ENCODE measurements at places on chromosomes 13 and 19.

- peak; percentile 34 for DNase-seq
Observed at GRCh38 chr13:51453959-51454703, 1.3 kb upstream of the INTS6 start.

DNA sequence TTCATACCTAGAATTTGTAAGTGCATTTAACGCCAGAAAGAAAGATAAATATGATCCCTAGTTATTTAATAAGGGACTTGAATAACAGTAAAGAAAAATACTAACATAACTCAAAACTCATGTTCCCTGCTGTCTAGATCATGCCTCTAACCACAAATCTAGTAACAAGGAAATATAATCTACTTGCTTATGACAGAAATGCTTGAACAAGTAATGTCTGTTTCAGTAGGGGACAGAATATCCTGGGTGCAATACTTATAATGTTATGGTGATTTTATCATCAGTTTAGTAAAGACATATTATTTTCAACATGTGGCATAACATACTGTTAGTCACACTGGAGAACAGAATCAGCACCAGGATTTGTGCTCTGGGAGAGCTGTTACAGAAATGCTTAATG, 861.9 kb upstream of the SLITRK1 start:
- DNase-seq: no peak

- DNase-seq: no peak
Observed at GRCh38 chr19:5542665-5543064, 25.1 kb downstream of the TINCR start.

DNA sequence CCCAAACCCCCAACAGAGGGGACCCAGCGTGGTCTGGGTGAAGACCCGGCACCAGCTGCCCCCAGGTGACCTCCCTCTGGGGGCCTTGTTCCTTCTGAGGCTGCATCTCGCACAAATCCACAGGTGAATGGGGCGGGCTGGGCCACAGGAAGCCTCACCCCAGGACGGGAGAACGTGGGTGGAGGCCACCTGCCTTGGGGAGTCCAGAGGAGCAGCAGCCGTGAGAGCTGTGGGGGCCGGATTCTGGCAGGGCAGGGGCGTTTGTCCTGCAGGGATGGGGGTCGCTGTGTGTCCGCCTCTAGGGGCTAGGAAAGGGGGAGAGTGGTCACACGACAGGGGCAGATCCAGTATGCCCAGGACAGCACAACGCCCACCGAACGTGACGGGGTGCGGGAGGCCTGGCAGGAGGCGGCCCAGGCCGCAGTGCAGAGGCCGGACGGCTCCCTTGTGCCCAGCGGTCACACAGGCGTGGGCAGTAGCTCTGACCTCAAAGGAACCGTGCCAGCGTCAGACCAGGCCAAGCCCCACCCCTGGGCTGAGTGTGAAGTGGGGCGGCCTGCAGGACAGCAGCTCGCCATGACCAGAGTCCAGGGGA, 6.7 kb downstream of the POLR2E start:
- no peak for DNase-seq

- DNase-seq: no peak
Observed at GRCh38 chr19:37466277-37466797, 907 bp downstream of the ZNF569 start.

DNA sequence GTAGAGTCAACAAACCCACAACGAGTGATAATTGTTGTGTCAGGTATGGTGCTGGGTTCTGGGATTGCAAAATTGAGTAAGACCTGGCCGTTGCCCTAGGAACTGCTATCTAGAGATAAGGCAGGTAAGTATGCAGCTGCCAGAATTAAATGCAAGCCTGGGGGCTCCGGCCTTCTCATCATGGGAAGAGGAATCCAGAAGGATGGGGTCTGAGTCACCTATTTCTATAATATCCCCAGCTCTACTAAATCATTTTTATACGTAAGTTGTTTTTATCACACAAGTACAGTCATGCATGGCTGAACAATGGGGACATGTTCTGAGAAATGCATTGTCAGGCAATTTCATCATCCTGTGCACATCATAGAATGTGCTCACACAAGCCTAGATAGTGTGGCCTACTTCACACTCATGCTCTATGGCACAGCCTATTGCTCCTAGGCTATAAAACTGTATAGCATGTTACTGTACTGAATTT, 203.0 kb downstream of the KLF5 start:
- DNase-seq: no peak

GRCh38 chr13:94886191-94886590, 173.8 kb upstream of the SOX21 start:
- no peak for DNase-seq

GRCh38 chr13:85651440-85651839, 147.8 kb downstream of the SLITRK6 start:
- DNase-seq: no peak

- DNase-seq: no peak
Observed at GRCh38 chr19:50837300-50837699, 3.9 kb upstream of the KLK15 start.

DNA sequence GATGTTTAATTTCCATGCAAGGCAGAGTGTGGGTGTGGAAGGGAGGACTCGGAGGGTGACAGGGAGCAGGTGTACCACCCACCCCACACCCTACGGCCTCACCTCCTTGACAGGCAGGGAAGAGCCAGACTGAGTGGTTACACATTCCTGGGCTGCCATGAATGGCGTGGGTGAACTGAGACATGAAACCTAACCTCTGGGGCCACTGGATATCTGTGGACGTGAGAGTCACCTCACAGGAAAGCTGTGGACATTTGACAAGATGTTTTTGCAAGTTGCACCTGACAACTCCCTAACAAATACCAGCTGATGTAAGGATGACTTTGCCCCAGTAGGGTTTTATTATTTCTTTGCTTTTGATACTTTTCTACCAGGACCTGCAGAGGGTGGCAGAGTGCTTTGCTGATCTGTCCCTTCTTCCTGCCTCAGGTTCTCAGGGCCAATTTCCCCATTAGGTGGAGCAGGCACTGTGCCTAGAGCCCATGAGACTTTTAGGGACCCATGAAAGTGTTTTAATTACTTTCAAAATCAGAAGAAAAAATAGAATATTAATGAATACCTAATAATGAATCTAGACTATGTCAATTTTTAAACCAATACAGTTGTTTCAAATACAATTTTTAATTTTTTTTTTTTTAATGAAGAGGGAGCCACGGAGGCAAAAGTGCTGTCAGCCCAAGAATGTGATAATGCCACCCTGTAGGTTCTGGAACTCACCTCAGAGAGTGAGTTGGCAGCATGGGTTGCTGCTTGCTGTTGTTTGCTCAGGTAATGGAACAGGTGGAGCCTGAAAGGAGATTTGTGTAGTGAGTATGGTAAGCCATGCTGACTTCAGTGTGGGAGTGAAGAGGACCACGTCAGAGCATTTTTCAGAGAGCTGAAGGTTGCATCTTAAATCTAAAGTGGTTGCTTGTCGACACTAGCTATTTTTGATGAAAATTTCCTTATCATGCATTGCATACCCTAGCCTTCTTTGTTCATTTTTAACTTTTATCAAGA, 58.0 kb upstream of the CYSLTR2 start:
- peak; percentile 8 for DNase-seq

- DNase-seq: no peak
Observed at GRCh38 chr13:27920677-27921420, 1.0 kb downstream of the PDX1 start.

DNA sequence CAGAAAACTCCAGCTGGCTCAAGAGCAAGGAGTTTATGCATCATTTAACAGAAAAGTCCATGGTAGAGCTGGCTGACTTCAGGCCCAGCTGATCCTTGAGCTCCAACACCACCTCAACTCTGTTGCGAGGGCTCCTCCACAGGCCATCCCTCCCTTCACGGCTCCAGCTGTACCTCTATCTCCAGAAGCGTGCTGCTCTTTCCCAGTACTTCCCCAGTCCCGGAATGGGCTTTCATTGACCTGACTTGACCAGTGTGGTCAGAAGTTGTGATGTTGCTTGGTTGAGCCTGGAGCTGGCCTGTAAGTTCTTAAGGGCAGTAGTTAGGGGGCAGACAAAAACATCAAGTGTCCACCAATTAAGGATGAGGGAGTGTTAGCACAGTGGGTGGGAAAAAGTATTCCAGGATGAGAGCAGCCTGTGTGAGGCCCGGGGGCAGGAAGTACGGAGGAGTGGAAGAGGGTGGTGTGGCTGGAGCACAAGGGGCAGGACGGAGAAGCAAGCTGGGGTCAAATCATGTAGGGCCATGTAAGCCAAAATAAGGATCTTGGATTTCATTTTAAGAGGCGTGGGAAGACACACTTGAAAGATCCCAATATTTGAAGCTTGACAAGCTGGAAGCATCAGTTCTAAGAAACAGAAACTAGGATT, 24.0 kb downstream of the SKA3 start:
- no peak for DNase-seq

DNA sequence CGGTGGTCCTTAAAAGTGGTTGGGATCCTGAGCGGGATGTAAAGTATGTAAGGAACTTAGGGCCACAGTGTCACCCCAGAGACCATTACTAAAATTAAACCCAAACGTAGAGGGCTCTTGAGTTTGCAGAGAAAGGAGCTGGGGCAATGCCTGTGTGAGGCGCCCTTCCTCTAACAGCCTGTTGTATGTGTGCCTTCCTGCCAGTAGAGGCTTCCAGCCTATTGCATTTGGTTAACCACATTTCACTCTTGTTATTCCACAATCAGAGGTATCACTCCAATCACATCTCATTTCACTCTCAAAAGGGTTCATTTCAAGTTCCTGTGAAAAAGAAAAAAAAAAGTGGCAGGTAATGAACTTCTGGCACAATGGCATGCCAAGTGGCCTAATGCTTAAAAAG, 29.4 kb downstream of the DIAPH3 start:
- no peak for DNase-seq

DNA sequence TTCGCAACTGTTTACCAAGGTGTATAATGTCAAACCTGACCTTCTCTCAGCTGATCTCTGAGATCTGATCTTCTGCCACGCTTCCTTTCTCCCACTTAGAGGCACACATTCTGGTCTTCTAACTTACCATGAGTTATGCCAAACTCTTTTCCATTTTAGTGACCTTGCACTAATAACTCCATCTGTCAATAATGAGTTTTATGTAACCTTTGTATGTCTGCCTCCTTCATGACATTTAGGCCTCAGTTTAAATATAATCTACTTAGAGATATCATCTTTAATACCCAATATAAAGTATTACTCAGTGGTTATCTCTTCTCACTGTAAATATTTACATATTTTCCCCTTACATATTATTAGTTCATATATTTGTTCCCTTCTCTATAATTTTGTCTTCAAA, 827.5 kb upstream of the PCDH20 start:
- DNase-seq: no peak

DNA sequence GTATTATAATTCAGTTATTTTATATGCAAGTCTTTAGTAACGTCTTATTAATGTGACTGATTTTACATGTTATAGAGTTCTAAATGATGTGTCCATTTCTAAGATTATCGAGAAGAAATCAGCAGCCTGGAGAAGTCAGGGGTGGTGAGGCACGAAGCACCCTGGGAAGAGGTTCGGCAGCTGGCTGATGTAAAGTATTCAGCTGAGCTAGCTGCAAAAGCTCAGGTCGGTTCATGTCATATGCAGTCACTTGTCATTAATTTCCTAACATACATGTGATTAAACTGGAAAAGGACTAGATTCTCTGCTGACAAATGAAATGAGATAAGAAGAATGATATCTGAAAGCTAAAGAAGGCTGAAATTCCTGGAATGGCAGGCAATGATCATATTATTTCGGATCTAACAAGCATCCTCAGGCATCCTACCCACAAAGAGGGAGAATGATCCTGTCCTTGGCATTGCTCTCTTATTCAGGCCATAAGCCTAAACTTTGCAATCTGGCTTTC, 383.0 kb upstream of the SLITRK1 start:
- DNase-seq: no peak

DNA sequence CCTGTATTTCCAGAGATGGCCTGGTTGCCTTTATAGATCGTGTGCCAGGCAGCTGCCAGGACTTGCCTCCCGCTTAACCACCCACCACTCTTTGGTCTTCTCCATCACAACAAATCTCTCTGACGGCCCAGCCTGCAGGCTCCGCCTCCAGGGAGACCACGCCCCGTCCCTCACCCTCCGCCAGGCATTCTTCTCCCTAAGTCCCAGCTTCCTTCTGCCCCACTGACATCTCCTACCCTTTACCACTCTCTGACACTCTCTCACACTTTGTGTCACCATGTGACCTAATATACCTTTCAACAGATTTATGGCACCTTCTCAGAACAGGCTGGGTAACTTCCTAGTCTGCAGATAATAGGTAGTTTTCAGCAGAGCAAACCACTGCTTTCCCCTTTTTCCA, 95.1 kb downstream of the CAB39L start:
- no peak for DNase-seq

- no peak for DNase-seq
Observed at GRCh38 chr13:106143930-106144709, 391.3 kb downstream of the EFNB2 start.

- no peak for DNase-seq
Observed at GRCh38 chr19:8261881-8262280, 46.3 kb downstream of the CD320 start.

DNA sequence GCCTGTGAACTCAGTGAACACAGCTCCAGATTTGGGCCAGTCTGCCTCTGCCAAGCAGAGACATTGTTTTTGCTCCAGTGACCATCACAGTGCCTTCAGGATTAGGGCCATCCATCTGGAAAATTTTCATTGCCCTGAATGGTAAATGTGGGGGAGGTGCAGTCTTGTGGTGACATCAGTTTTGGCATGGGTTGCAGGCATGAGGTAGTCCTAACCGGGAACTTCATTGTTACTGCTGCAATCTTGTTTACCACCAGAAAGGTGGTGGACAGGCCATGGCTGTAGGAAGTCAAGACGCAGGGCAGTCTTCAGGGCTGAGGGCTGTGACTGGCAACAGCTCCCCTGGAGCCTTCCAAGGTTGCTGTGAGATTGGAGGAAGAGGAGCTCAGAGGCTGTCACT, 55.2 kb downstream of the SPATA13 start:
- no peak for DNase-seq

DNA sequence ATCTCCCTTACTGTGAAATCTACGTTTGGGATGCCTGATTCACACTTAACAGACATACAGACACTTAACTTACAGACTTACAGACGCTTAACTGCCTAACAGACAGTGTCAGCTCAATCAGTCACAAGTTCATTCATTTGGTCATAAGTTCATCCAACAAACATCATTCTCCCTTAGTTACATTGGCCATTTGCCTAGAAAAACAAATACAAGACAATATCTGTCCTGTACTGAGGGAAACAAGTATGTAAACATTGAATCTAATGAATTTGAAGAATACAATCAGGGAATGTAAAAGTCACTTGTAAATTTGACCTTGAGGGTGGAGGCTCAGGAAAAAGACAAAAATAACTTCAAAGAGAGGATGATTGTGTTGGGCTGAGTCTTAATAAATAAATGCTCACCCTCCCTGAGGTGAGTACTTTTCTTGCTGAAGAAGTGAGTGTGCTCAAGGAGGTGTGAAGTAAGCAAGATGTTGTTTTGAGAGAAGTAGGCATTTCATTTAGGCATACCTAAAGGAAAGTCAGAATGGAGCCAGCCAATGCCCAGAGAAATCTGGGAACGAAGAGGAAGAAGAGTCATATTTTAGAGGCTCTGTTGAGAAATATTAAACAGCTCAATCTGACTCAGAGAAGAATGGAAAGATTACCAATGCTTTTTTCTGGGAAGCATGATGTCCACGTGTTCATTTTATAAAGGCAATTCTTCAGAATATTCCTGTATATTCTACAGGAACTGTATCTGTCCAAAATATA, 958.4 kb upstream of the SLC10A2 start:
- no peak for DNase-seq

GRCh38 chr13:109595471-109595870, 190.9 kb downstream of the IRS2 start:
- DNase-seq: no peak

Data from T-helper 2 cell (primary cell).